ENCODE measurements at places on chromosomes 11 and 22.

GRCh38 chr11:10438458-10438857 lies 16.6 kb upstream of the AMPD3 start:
- DNase-seq, result no peak

- DNase-seq, result no peak
These were observed 7.0 kb upstream of the SMARCB1 start for GRCh38 chr22:23779731-23780130.

DNA sequence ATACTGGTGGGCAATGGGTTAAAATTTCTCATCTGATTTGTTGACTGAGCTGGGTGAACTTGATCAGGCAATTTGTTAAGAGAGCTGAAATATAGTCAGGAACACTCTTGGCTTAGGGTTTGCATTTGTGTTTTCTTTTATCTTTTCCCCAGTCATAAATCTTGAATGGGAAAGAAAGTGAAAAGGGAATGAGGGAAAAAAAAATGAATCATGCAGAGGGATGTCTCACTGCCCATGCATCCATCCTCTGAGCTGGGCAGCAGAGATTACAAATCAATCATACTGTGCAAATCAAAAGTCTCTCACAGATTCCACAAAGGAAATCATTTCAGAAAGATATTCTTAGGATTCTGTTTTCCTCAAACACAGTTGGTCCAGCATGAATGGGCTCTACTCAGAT lies 174.2 kb upstream of the MPPED2 start:
- no peak for DNase-seq

- DNase-seq, result no peak
These were observed 166.4 kb downstream of the ETS1 start for GRCh38 chr11:128420951-128421350.

DNA sequence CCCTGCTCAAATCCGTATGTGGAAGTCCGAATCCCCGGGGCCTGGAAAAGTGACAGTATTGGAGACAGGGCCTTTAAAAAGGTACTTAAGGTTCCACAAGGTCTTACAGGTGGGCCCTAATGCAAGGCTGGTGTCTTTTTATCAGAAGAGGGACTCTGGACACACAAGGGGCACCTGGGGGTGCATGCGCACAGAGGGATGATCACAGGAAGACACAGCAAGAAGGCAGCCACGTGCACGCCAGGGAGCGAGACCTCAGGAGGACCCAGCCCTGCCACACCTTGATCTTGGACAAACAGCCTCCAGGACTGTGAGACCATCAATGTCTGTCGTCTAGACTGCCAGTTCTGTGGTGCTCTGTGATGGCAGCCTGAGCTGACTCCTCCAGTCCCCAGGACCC lies 96.5 kb downstream of the SHANK2 start:
- no peak for DNase-seq

DNA sequence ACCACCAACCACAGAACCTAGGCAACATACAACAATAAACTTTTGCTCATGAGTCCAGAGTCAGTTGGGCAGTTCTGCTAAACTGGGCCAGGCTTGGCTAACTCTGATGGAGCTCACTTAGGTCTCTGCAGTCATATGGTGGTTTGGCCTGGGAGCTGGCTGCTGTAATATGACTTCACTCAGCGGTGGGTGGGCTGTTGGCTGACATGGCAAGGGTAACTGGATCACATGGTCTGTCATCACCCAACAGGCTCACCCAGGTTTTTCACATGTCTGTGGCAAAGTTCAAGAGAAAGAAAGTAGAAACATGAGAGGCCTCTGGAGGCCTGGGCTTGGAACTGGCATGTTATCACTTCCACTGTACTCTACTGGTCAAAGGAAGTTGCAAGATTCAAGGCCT lies 43.2 kb upstream of the CLMP start:
- no peak for DNase-seq

DNA sequence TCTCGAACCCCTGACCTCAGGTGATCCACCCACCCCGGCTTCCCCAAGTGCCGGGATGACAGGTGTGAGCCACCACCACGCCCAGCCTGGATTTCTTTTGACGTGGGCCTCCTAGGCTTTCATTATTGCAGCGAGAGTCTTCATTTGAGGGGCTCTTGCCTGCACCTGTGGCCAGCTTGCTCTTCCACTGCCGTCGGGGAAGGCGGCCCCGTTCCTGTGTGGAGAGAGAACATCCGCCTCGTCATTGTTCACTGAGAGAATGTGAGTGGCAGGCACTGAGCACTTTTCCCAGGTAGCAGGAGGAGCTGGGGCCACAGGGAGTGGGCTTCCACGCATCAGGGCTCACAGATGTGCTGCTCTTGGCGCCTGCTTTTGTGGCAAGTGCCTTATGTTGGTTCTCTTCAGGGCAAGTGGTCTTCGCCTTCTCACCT lies 365.0 kb downstream of the TBC1D22A start:
- DNase-seq, result peak; percentile 10
